Ascending aorta (tissue), 2 donors: ENCODE measurements at places on chromosomes 5 and 9. TPM values are rescaled to one million over a fixed set of nuclear protein-coding genes. Genes with fewer than 3 reads are reported as not detected.

DNA sequence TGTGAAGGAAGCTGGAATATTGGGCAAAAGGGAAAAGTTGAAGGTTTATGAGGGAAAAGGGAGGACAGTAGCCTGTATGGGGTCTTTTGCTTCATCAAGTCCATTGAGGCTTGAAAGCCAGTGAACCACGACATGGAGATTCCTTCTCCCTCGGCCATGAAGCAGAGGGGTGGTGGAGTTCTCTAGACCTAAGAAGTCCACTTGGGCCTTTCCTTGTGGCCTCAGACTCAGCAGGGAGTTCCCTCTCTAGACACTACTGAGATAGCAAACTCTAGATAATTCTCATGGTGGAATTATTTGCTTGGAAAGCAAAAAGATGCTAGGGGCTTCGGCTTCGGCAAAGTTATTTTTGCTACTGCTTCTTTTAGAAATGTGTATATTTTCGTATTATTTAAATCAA, 78.5 kb downstream of the FOXD1 start:
- no peak overlapping the region for H3K4me3 ChIP-seq
- H3K27ac ChIP-seq, result no peak overlapping the region
- no peaks in the 10 kb centered on the region for H3K4me1 ChIP-seq
- H3K36me3 ChIP-seq, result no peaks in the 10 kb centered on the region

The NR5A1 gene
- total RNA-seq, result 0.96 TPM

DNA sequence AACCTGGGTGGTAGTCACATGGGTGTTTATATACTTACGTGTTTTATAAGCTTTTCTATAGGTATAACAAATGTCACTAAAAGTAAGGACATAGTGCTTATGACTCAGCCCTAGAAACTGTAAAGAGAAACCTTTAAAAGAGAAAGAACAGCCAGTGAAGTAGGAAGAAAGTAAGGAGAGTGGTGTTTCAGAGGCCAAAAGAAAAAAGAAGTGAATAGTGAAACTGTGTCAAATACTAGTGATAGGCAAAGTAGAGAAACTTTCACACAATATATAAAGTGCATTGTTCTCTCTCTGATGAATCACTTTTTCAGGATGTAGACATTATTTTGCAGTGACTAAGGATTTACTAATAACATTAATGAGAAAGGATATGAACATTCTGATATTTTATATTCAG, 74.2 kb upstream of the SUSD1 start:
- H3K36me3 ChIP-seq, result no peaks in the 10 kb centered on the region
- H3K4me3 ChIP-seq, result no peak overlapping the region
- no peaks in the 10 kb centered on the region for H3K27me3 ChIP-seq
- no peak overlapping the region for H3K27ac ChIP-seq
- H3K4me1 ChIP-seq, result no peaks in the 10 kb centered on the region
- DNase-seq, result no peak

GRCh38 chr9:84718476-84718875, 48.9 kb downstream of the NTRK2 start:
- no peak overlapping the region for H3K4me3 ChIP-seq
- no peaks in the 10 kb centered on the region for H3K36me3 ChIP-seq
- no peaks in the 10 kb centered on the region for H3K27me3 ChIP-seq
- H3K4me1 ChIP-seq, result no peaks in the 10 kb centered on the region

- H3K36me3 ChIP-seq, result no peaks in the 10 kb centered on the region
- no peak overlapping the region for H3K4me3 ChIP-seq
Observed at GRCh38 chr5:91493086-91493485, 110.0 kb upstream of the ARRDC3 start.

The EGFL7 gene
- total RNA-seq, result 443 TPM

The TAF11L10 gene
- total RNA-seq, result not detected

GRCh38 chr5:15993919-15994318, 185.7 kb downstream of the MARCHF11 start:
- H3K36me3 ChIP-seq, result no peaks in the 10 kb centered on the region
- DNase-seq, result no peak
- H3K4me3 ChIP-seq, result no peak overlapping the region
- no peaks in the 10 kb centered on the region for H3K4me1 ChIP-seq
